ENCODE measurements at places on chromosomes 7 and 10. TPM values are rescaled to one million over a fixed set of nuclear protein-coding genes. Genes with fewer than 3 reads are reported as not detected.
A peak's percentile ranks its signal among the peaks of the same experiment; 100 is the strongest.

The CC2D2B gene
- polyA plus RNA-seq, result 0.15 TPM

The LRRD1 gene
- polyA plus RNA-seq, result not detected

The KCNMA1 gene
- 36.7 TPM for polyA plus RNA-seq

The MET gene
- 72.3 TPM for polyA plus RNA-seq

GRCh38 chr10:108443636-108444035 is 1279.1 kb upstream of the SORCS1 start:
- no peak for DNase-seq

DNA sequence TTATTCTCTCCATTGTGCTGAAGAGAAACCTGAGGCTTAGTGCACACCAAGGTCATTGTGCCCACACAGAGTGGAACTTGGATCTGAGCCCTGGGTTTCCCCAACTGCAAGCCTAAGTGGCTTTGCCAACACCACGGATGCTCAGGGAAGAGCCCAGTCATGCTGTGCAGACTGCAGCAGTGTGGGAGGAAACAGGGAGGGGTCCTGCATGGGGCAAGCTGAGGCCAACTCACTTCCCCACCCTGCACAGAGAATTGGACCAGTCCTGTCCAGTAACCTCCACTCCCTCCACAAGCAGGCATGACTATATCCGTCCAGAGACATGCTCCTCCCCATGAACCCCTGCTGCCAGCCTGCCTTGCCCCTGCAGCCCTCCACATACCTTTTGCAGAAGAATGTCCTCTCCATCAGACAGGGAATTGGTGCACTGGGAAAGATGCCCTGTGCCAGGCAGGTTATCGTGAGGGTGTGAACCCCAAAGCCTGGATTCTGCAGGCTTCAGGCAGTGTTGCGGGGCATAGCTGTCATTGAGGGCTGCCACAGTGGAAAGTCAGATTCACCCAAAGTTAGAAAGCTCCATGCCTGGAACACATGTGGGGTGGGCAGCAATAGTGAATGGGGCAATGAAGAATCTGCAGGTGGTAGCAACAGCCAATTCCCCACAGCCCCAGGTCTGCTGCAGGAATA is 44.9 kb downstream of the DRGX start:
- DNase-seq, result no peak

DNA sequence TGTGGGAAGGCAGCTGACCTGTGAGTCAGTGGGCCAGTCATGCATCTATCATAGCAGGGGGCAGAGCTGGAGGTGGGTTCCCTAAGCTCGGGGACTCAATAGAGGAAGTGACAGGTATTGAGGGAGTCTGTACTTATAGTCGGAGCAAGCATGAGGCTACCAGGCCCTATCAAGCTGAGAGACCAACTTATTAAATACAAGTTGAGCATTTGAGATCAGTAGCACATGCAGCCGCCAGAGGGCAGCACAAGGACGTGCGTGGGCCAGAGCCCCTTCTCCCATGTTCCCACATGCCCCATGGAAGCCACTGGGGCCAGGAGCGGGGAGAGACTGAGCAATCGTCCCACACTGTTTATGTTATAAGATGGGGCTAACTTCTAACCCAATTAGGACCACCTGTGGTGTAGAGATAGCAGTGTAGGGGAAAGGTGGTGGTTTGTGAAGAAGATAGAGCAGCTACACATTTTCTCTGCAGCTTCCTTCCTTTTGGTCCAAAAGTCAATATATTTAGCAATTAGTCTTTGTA is 13.0 kb upstream of the STK31 start:
- peak; percentile 55 for DNase-seq

GRCh38 chr10:126972635-126973414 is 67.6 kb downstream of the DOCK1 start:
- peak; percentile 58 for DNase-seq

DNA sequence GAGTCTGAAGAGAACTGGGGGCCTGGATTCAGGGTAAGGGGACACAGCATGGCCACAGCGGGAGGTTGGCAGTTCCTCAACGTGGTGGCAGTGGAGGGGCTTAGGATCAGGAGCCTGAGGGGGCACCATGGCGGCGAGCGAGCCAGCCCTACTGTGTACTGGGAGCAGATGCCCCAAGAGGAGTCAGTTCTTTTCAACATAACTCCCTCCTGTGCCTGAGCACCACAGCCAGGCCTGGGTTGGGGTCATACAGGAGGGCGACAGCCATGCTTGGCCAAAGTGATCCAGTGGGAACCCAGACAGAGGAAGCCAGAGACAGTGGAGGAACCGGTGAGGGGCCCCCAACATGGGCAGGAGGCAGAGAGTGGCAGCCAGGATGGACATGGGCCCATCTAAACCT is 65.8 kb downstream of the MICALL2 start:
- DNase-seq, result no peak

GRCh38 chr10:101266381-101267289 is 37.4 kb upstream of the LBX1 start:
- DNase-seq, result no peak

- no peak for DNase-seq
Observed at GRCh38 chr7:34043461-34044305, 138.3 kb downstream of the BMPER start.

DNA sequence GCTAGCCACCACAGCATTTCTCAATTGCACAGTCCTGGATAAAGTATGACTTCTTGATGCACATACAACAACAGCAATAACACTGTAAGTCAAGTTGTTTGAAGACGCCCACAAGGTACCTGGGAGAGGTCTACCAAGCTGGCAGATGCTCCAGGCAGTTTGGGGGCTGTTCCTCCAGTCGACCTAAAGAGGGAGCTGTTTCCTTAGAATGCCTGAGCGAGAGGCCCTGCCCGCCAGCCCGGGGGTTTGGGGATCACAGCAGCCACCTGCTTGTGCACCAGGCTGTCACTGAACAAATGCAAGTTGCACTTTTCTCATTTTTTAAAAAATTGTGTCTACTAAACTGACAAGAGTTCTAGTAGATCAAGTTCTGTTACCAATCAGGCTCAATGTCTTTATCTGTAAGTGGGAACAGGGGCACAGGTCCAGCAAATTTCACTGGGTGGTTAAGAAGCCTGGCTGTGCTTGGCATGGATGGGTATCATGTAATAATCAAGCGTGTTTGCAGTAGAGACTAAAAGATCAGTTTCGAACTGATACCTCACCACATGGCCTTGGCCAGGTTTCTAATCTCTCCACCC is 193.8 kb upstream of the ADO start:
- DNase-seq, result peak; percentile 35
